ENCODE measurements at places on chromosomes 12 and 14.

GRCh38 chr14:80049055-80049454 lies 162.2 kb downstream of the DIO2 start:
- no peak for ATAC-seq

DNA sequence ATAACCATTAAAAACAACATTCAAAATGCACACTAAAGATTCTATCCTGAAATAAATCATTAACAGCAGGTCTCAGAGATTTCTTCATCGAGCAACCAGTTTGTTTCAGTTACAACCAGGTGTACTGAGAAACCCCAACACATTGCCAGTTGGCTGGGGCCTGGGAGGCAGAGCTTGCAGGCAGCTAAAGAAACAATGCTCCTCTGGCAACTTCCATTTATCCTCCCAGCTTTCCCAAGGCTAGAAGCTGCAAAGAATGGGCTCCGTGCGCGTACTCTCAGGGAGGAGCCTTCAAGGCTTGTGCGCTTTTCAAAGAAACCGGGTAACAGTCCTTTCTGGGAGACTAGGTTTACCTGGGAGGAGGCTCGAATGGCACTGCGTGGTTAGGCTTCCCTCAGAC lies 181.6 kb downstream of the MSRB3 start:
- ATAC-seq: no peak

GRCh38 chr12:5622280-5622679 lies 190.4 kb downstream of the NTF3 start:
- ATAC-seq: no peak

GRCh38 chr14:62381311-62382070 lies 619.3 kb downstream of the SNAPC1 start:
- ATAC-seq: no peak

DNA sequence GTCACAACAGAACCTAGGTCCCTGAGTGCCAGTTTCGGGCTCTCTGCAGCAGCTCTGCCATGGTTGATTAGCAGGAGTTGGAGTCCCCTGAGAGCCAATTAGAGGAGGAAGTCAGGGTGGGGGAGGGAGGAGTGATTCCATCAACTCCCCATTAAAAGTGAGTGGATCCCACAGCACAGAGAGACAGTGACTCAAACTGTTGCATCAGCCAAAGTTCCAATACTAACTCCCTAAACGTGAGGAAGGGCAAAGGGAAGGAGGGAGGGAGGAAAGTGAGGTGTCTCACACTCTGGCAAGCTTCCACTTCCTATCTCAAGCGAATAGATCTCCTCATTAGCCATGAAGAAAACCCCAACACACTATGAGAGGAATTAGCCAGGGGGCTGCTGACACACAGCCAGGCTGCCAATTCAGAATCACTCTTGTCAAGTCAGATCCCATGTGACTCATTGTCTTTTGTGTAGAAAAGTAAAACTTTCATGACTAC lies 23.6 kb downstream of the OR11H4 start:
- ATAC-seq: no peak

- no peak for ATAC-seq
Observed at GRCh38 chr12:75556311-75556899, 45.0 kb upstream of the KRR1 start.

DNA sequence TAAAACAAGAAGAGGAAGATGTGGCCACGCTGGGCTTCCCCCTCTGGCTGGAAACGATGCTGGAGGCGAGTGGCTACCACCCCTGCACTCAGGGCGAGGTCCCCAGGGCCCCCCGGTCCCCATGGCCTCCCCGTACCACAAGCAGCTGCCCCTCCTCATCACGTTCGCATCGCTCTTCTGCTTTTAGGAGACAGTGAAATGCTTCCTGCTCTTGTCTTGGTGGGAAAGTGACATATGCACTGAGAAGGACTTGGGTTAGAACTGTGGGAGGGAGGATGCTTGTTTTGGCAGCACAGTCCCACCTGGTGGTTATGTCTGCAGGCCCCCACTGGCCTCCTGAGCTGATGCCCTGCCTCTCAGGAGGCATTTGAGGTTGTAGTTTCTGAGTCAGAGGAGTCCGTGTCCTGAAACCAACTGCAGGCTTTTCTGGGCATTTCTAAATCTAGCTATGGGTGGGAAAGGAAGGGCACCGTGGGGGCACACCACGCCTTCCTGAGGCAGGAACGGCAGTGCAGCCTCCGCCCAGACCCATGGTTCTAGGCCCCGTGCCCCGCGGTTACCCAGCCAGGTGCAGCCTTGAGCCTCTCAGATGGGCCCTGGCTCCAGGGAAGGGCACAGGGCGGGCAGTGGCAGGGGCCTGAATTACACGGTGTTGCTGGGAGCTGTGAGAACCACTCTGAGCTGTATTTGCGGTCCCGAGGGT lies 139.3 kb downstream of the ADGRD1 start:
- no peak for ATAC-seq

GRCh38 chr12:131720921-131721320 lies 10.0 kb downstream of the SFSWAP start:
- no peak for ATAC-seq

DNA sequence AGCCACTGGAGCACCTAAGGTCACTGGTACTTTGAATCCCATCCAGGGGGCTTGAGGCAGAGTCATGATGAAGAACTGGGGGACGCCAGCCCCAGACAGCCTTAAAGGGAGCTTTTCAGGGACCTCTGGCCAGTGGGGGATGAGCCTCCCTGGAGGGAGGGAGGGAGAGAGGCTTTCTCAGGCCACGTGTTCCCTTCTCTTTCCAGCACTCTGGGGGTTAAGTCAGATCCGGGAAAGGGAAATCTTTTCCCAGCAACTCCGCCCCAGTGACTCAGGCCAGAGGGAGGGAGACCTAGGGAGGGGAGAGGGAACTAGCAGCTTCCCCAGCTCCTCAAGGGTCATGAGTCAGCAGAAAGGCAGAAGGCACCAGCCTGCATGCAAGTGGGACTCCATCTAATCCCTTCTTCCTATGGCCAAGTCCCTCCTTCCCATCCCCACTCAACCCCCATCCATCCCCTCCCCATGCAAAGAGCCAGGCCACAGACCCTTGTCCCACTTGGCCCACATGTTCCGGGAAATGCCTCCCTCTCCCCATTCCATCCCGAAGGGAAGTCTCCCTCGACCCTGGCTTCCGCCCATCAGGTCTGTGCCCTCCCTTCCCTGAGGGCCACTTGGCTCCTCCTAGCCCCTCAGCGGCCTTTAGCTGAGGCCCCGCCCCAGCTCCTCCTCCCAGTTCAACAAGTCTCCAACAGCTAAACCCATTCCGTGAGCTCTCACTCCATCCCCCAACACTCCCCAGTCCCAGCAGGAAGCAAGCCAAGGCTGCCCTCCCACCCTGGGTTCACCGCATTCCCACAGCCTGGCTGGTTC lies 5.6 kb downstream of the TNFRSF1A start:
- peak; percentile 14 for ATAC-seq

DNA sequence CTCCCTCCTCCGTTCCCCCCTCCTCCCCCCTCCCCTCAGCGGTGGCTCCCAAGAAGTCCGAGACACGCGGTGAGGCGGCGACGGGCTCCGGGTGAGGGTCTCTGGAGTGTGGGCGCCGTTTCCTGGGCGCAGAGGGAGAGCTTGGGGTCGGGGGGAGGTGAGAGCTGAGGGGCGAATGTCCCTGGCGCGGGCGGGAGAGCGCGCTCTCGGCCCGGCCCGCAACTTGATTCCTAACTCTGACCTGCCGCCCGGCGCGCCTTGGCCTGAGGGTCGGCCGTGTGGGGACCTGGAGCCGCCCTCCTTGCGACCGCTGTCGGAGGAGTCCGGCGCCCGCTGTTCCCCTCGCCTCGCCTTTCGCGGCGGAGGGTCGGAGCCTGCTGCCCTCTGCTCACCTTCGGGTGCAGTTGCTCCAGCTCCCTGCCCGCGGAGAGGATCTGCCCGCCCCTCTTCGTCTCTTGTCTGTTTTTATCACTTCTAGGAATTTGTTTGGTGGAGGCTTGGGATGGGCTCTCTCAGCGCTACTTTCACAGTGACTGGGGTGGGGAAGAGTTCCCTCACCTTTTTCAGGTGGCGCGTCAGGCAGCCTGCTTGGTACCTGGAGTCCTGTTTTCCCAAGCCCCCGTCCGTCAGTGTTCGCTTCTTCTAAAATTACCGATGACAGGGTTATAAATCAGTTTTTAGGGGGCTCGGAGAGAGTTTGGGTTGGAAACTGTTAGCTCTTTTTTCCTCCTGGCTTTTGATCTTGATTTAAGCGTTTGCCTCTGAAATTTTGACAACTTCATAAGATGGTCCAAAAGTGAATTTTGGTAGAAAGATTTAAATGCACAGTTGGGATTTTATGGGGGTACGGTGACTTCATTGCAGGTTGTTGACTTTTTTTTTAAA lies 495 bp downstream of the ADIPOR2 start:
- ATAC-seq: peak; percentile 20

GRCh38 chr12:124720681-124721500 lies 142.8 kb downstream of the SCARB1 start:
- ATAC-seq: no peak

- no peak for ATAC-seq
Observed at GRCh38 chr14:79709573-79709972, 501.7 kb downstream of the DIO2 start.

DNA sequence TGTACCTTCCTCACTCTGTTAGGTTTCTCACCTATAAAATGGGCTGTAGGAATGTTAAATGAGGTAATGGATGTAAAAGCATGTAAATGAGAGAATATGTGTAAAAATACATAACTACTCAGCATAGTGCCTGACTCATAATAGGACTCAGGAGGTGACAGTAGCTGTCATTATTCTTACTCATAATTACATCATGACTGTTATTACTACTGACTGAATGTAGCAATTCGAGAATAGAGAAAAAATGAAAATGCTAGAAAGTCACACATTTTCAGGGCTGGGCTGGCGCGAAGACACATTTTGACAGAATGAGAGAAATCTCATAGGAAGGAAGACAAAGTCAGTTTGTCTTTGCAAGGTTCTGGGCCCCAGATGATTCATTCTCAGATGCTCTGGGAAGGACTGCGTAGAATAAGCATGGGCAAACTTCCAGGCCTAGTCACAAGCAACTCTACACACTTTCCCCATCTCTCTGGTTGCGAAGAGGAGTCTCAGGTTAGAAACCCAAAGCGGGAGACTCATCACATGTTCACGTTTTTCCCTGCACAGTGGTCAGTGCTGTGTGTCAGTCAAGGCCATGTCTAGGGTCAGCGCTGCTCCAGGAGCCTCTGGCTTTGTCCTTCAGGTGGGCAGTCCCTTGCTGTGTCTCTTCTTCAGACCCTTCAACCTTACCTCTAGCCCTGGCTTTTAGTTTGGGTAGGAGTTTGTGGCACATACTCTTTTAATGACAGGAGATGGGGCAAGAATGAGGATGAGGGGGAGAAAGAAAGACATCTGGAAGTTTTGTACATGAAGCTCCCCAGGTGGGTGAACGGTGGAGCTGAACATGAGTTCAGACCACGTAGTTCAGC lies 8.4 kb downstream of the GPRC5A start:
- ATAC-seq: peak; percentile 92

DNA sequence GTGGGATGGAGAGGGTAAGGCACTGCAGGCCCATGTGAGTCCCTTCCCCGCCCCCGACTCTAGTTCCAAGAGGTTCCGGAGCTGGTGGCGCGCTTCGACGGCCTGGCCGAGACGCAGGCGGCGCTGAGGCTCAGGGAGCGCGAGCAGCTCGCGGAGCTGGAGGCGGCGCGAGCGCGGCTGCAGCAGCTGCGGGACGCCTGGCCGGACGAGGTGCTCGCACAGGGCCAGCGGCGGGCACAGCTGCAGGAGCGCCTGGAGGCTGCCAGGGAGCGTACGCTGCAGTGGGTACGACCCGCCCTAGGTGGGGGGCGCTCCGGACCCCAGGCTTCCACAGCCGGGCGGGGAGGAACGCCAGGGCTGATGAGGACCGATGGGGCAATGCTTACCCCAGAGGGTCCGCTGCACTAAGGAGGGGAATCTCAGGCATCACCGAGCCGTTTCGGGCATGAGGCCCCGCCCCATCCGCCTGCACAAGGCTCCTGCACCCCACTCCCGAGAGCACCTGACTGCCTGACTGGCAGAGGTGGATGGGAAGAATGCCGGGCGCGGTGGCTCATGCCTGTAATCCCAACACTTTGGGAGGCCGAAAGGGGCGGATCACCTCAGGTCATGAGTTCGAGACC lies 4.9 kb downstream of the CFAP73 start:
- no peak for ATAC-seq

DNA sequence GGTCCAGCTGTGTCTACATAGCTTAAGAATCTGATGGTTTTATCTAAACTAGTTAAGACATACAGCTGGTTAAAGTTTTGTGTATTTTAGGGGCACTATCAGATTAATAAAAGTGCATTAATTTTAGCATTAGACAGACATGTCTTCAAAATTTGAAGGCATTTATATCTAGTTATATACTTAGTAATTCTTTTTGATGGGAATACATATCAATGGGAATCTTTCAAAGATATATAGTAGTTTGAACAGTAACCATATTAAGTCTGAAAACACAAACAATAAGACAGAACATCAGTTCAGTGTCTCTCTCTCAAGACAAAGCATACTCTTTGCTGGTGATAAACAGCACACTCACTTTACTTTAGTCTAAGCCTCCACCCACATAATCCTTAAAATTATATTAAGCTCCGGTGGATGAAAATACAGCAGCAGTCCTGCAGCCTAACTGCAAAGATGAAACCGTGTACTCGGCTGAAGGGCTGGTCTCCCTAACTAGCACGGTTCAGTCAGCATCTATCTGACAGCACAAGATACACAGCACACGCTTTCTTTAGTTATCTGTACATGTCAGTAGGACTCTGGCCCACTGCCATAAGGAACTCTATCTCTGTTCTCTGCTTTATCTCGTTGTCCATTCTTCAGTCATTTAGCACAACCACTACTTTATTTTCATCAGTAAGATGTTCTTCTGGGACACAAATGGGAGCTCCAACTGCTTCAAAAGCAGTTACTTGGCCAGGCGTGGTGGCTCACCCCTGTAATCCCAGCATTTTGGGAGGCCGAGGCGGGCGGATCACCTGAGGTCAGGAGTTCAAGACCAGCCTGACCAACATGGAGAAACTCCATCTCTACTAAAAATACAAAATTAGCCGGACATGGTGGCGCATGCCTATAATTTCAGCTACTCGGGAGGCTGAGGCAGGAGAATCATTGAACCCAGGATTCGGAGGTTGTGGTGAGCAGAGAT lies 80.5 kb downstream of the MED13L start:
- ATAC-seq: no peak

DNA sequence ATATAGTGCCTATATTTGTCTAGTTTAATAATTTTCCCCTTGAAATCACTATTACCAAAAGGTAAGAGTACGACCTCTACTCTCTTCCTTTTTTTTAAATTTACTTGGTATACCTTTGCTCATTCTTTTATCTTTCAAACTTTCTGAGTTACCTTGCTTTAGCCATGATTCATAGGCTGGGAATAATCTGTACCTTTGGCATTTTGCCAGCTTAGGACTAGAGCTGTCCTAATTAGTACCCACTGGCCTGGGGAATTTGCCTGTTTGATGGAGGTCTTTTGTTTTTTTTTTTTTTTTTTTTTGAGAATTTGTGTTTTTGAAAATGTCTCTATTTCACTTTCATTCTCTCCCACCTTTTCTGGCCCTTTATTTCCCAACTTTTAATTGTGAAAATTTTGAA lies 8.7 kb upstream of the SLC4A8 start:
- ATAC-seq: no peak

GRCh38 chr12:88836156-88836555 lies 255.9 kb upstream of the KITLG start:
- no peak for ATAC-seq
